Right atrium auricular region (tissue), 2 donors: ENCODE measurements at places on chromosomes 11 and 22.

DNA sequence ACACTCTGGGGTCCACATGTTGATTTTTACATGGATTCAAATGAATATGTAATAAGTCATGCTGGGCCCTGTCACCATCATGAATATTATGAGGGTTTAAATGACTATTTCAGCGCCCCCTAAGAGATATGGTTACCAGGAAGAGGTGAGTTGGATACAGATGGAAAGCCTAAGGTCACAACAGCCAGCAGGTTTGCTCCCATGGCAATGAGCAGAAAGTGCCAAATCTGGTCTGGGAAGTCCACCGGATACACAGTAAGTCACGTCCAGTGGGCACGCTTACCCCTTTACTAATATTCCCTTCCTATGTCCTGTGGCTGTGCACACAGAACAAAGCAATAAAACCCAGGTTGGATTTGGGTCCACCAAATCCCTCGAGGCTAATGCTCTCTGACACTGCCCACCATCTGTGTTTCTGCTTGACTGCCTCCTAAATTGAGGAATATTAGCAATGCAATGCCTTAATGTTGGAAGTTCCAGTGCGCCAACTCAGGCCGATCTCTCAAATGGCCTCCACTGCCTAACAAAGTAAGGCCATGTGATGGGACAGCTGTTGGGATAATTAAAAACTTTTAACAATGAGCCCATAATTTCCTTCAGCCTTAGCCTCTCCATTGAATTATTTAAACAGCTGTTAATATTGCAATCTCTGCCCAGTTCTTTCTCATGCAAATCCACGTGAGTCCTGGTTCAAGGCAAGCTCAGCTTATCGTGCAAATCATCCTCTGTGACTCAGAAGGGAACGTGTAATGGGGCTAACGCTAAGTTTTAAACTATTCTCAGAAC, 97.6 kb downstream of the SLC1A2 start:
- no peak for DNase-seq

DNA sequence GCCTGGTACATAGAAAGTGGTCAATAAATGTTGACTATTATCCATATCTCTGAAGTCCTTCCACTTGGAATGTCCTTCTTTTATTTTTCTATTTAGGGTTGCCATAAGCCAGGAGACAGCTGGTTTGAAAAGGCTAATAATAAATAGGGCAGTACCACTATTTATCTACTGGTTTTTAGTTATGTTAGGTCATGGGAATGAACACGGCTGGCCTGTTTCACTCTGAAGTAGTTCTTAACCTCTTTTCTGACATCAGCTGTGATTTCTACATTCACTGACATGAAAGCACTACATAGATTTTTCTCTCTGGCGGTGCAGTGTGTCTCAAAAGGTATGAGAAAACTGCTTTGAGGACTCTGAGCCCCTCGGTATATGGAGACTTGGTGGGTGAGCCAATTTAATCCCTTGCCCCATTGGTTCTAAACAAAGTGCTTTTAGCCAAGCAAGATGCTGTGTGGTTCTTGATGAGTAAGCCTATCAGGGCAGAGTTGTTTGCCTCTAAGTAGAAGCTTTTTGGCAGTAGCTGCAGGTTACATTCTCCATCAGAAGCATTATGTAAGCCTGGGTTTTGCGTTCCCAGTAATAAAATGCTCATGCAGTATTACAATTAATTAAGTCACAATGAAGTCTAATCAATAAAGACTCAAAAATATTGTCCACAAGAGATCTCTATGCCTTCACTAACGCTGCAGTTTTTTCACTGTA, 48.7 kb upstream of the APOA1 start:
- no peak for DNase-seq

GRCh38 chr11:15093432-15093831, 20.0 kb downstream of the CALCB start:
- no peak for DNase-seq

GRCh38 chr11:114816791-114817190, 138.5 kb downstream of the NXPE2 start:
- DNase-seq: no peak

GRCh38 chr11:73513707-73514106, 84.2 kb downstream of the FAM168A start:
- no peak for DNase-seq

DNA sequence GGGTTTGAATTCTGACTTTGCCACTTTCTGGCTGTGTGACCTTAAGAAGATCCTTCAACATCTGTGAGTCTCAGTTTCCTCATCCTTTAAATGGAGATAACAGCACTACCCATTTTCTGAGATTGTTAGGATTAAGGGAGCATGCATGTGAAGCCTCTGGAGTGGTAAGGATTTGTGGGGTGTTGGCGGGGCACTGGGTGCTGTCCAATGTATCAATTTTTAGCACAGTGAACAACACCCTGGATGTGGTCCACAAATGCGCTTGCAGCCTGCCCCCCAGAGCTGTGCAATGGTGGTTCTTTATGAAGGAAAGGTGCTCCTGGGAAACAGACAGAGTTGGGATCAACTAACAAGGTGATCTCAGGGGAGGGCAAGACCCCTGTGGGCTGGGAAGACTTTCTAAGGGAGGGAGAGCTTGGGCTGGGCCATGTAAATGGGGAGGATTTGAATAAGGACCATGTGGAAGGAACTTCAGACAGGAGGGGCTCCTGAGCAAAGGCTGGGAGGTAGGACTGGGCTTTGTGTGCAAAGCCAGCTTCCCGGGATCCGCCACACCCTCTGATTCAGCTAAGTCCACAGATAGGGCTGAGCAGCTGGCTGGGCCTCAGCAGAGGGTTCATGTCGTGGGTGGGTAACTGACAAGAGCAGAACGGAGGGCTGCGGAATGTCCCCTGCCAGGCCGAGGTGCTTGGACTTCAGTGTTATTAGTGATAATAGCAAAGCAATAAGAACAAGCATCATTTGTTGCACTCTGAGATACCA, 22.7 kb upstream of the RASD2 start:
- DNase-seq: no peak

GRCh38 chr11:19088791-19089190, 28.2 kb upstream of the ZDHHC13 start:
- no peak for DNase-seq
